ENCODE measurements at places on chromosomes 11 and 22. TPM values are rescaled to one million over a fixed set of nuclear protein-coding genes. Genes with fewer than 3 reads are reported as not detected.
A peak's percentile ranks its signal among the peaks of the same experiment; 100 is the strongest.

- no peaks in the 10 kb centered on the region for H3K36me3 ChIP-seq
- no peaks in the 10 kb centered on the region for H3K4me1 ChIP-seq
- no peak overlapping the region for H3K4me3 ChIP-seq
Observed at GRCh38 chr11:105399511-105399910, 210.4 kb upstream of the GRIA4 start.

GRCh38 chr11:112529071-112529470 lies 268.4 kb upstream of the PLET1 start:
- H3K4me1 ChIP-seq: no peaks in the 10 kb centered on the region
- H3K27ac ChIP-seq: no peak overlapping the region
- no peaks in the 10 kb centered on the region for H3K36me3 ChIP-seq
- DNase-seq: no peak

DNA sequence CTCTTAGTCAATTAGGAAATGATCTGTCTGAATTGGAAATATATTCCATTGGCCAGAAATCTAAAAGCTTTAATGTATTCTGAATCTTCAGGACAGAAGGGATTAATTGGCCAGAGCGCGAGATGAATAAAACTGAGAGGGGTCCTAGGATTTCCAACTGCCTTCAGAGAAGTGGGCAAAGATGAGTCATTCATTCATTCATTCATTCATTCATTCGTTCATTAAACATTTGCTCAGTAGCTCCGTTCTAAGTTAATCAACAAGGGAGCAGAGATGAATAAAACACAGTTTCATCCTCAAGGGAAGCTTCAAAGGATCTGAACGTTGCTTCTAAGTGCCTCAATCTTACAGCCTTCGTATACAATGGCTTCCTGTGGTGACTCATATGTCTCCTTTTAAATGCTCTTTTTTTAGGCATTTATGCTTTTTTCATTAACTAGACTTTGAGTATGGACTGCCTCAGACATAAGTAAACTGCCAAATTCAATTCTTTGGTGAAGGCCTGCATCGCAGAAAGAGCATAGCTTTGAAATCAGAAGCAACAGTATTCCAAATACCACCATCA lies 537.4 kb upstream of the CCDC90B start:
- no peaks in the 10 kb centered on the region for H3K36me3 ChIP-seq
- peaks cover 14% of the 10 kb centered on the region for H3K4me1 ChIP-seq
- no peak overlapping the region for H3K4me3 ChIP-seq
- no peaks in the 10 kb centered on the region for H3K27me3 ChIP-seq

DNA sequence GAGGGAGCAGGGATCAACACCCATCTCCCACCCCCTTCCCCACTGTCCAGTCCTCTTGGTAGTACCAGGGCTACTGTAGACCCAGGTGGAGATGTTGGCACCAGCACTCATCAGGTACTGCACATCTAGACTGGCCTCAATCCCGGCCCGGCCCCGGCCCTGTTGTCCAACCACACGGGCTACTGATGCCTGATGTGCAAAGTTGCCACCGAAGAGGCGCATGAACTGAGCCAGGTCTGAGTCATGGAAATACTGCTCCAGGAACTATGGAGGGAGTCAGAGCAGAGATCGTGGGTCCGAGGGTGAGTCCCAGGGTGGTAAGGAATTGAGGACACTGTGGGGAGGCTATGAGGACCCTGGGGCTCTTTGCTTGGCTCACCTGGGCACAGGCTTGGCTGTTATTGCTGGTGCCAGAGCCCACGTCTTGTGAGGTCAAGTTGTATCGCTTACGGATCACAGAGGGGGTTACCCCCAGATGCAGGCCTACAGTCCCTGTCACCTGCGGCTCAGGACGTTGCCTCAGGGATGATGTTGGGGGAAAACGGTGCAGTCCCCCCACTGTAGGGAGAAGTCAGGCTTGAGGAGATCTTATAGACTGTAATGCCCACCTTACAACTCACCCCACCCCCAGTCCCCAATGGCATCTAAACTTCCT lies 2.5 kb downstream of the TPP1 start:
- H3K27me3 ChIP-seq: no peaks in the 10 kb centered on the region
- H3K27ac ChIP-seq: peak overlapping the region; percentile 22
- peaks cover 39% of the 10 kb centered on the region for H3K4me1 ChIP-seq
- H3K4me3 ChIP-seq: no peak overlapping the region
- no peak for DNase-seq

GRCh38 chr22:38449776-38450175 lies 5.2 kb downstream of the KCNJ4 start:
- DNase-seq: no peak
- peaks cover 4% of the 10 kb centered on the region for H3K4me1 ChIP-seq
- H3K27ac ChIP-seq: no peak overlapping the region
- H3K27me3 ChIP-seq: peaks cover 42% of the 10 kb centered on the region

GRCh38 chr11:68377389-68377795 lies 65.0 kb downstream of the LRP5 start:
- no peak overlapping the region for H3K27ac ChIP-seq
- H3K4me1 ChIP-seq: peaks cover 39% of the 10 kb centered on the region
- no peaks in the 10 kb centered on the region for H3K27me3 ChIP-seq
- H3K4me3 ChIP-seq: no peak overlapping the region
- H3K36me3 ChIP-seq: peaks cover 3% of the 10 kb centered on the region

DNA sequence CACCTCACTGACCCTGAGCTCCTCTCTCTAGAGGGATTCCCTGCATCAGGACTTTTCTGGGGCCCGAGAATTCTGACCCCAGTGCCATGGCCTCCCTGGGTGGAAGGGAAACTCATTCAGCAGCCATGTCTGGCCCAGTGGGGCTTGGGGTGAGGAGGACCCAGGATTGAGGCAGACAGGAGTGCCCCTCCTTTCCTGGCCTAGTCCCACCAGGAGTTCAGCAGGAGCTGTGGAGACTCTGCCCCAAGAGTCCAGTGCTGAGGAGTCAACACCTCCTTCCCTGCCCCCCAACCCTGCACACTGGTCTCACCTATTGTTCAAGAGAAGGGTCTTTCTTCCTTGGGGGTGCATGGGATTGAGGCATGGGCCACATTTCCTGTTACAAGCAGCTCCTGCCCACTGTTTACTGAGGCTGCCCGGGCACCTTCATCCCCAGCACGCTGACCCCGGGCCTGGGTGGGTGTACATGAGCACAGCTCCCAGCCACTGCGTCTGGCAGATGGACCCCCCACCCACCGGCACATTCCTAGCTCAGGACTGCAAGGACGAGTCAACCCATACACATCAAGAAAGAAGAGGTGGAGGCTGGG lies 33.9 kb downstream of the ALX4 start:
- H3K27me3 ChIP-seq: peaks cover 2% of the 10 kb centered on the region
- DNase-seq: no peak
- no peaks in the 10 kb centered on the region for H3K4me1 ChIP-seq
- no peaks in the 10 kb centered on the region for H3K36me3 ChIP-seq

- H3K27me3 ChIP-seq: no peaks in the 10 kb centered on the region
- H3K4me3 ChIP-seq: no peak overlapping the region
- no peak overlapping the region for H3K27ac ChIP-seq
- no peaks in the 10 kb centered on the region for H3K4me1 ChIP-seq
Observed at GRCh38 chr11:96815236-96815635, 425.4 kb downstream of the JRKL start.

GRCh38 chr11:84524422-84525051 lies 1102.6 kb downstream of the DLG2 start:
- peak; percentile 23 for DNase-seq
- no peak overlapping the region for H3K4me3 ChIP-seq
- H3K4me1 ChIP-seq: no peaks in the 10 kb centered on the region
- no peak overlapping the region for H3K27ac ChIP-seq

DNA sequence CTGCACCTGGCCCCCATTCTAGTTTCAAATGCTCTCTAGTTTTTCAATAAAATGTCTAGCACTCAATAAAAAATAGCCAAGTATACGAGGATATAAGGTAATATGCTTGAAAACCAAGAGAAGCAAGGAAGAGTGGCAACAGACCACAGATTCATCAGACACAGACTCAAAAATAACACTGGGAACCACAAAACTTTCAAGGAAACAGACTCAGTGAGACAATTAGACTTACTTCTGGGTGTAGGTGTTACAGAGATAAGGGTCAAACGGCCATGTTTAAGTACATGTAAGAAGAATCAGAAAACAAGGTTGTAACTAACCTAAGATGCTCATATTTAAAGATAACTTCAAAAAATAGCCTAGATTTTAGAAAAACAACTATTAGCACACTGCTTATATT lies 67.0 kb downstream of the TRMU start:
- H3K4me3 ChIP-seq: no peak overlapping the region
- no peak overlapping the region for H3K27ac ChIP-seq
- DNase-seq: no peak
- H3K36me3 ChIP-seq: no peaks in the 10 kb centered on the region
- H3K27me3 ChIP-seq: no peaks in the 10 kb centered on the region
- peaks cover 10% of the 10 kb centered on the region for H3K4me1 ChIP-seq

DNA sequence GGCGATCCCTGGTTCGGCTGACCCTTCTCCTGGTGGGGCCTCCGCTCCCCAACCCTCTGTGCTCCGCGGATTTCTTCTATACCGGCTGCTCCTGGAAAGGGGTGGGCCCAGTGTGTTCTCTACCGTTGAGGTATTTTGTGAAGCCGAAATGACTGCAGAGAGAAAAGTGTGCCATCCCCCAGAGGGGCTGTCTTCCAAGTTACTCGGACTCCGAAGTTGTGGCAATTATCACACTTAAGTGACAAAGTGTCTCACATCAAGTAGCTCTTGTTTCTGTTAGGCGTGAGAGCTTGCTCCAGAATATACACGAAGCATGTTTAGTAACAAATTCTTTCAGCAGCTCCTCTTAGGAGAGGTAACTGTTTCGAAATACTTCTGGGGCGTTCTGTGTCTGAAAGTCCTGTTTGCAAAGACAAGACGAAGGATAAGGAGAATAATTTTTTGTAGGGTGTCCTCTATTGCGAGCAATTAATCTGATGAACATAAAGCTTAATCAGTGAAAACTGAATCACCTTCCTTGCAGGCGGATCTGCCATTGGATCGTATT lies 434 bp downstream of the XPNPEP3 start:
- peak overlapping the region; percentile 87 for H3K4me3 ChIP-seq
- DNase-seq: no peak
- H3K4me1 ChIP-seq: peaks cover 5% of the 10 kb centered on the region
- H3K27ac ChIP-seq: peak overlapping the region; percentile 97

DNA sequence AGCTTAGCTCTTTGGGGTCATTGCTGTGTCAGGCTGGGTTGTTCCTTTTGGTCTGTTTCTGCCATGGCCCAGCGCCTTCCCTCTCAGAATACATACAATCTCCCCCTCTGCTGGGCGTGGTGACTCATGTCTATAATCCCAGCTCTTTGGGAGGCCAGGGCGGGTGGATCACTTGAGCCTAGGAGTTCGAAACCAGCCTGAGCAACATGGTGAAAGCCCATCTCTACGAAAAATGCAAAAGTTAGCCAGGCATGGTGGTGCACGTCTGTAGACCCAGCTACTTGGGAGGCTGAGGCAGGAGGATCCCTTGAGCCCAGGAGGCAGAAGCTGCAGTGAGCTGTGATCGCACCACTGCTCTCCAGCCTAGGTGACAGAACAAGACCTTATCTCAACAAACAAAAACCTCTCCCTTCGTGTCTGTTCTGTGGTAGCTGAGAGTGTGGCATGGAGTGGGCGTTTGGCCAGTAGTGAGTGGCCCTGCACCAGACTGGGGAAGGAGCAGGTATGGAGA lies 46.7 kb upstream of the RAB1B start:
- no peak for DNase-seq
- H3K4me1 ChIP-seq: no peaks in the 10 kb centered on the region
- no peaks in the 10 kb centered on the region for H3K27me3 ChIP-seq
- H3K4me3 ChIP-seq: no peak overlapping the region
- H3K36me3 ChIP-seq: peaks cover 23% of the 10 kb centered on the region
- H3K27ac ChIP-seq: no peak overlapping the region

GRCh38 chr22:45101515-45102227 lies 62.1 kb upstream of the NUP50 start:
- peaks cover 7% of the 10 kb centered on the region for H3K4me1 ChIP-seq
- no peak overlapping the region for H3K27ac ChIP-seq
- DNase-seq: peak; percentile 33
- H3K4me3 ChIP-seq: no peak overlapping the region

- no peaks in the 10 kb centered on the region for H3K27me3 ChIP-seq
- peak; percentile 39 for DNase-seq
- no peak overlapping the region for H3K27ac ChIP-seq
Observed at GRCh38 chr11:72831521-72832300, 17.5 kb downstream of the ATG16L2 start.

- DNase-seq: no peak
- H3K4me1 ChIP-seq: peaks cover 10% of the 10 kb centered on the region
- H3K27me3 ChIP-seq: no peaks in the 10 kb centered on the region
- no peak overlapping the region for H3K27ac ChIP-seq
- no peaks in the 10 kb centered on the region for H3K36me3 ChIP-seq
- H3K4me3 ChIP-seq: peak overlapping the region; percentile 68
Observed at GRCh38 chr11:33016654-33017053, 976 bp downstream of the DEPDC7 start.

DNA sequence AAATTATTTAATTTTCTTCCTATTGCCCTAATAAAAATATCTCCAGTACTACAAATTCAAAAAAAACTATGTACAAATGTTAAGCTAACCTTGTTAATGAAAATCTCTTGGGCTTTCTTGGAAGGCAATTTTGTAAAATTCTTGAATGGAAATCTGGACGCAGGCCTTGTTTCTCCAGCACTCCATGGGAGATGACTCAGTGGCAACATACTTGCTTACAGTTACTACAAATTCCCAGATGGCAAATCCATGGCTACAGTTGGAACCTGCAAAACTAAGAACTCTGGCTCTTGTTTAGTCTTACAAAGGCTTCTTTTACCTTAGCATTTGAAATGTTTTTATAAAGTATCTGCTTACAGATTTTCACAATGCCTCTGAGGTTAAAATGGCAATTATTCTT lies 725.2 kb downstream of the DLG2 start:
- no peak overlapping the region for H3K4me3 ChIP-seq
- H3K27me3 ChIP-seq: no peaks in the 10 kb centered on the region
- DNase-seq: peak; percentile 86
- no peak overlapping the region for H3K27ac ChIP-seq
- no peaks in the 10 kb centered on the region for H3K36me3 ChIP-seq
- peaks cover 15% of the 10 kb centered on the region for H3K4me1 ChIP-seq

GRCh38 chr11:32231909-32232493 lies 141.1 kb downstream of the RCN1 start:
- no peak overlapping the region for H3K4me3 ChIP-seq
- H3K27ac ChIP-seq: no peak overlapping the region
- no peaks in the 10 kb centered on the region for H3K27me3 ChIP-seq
- no peaks in the 10 kb centered on the region for H3K36me3 ChIP-seq

GRCh38 chr11:10498426-10499250 lies 42.3 kb downstream of the RNF141 start:
- no peaks in the 10 kb centered on the region for H3K4me1 ChIP-seq
- no peaks in the 10 kb centered on the region for H3K27me3 ChIP-seq
- DNase-seq: no peak
- H3K27ac ChIP-seq: no peak overlapping the region
- no peaks in the 10 kb centered on the region for H3K36me3 ChIP-seq

EHF gene
- total RNA-seq: not detected

MUC15 gene
- total RNA-seq: 0.16 TPM

ZNF280A gene
- total RNA-seq: not detected

OPCML gene
- 7.9 TPM for total RNA-seq

MFRP gene
- total RNA-seq: not detected

MS4A6A gene
- total RNA-seq: not detected

OOSP1 gene
- not detected for total RNA-seq

CLMP gene
- total RNA-seq: 26.5 TPM

FOLR3 gene
- total RNA-seq: not detected

INS gene
- total RNA-seq: not detected

FOLH1 gene
- 0.36 TPM for total RNA-seq

MOGAT2 gene
- not detected for total RNA-seq

KRTAP5-8 gene
- total RNA-seq: not detected

Measured in astrocyte (in vitro differentiated cells and primary cell).